ENCODE measurements at places on chromosomes 16 and 17.

DNA sequence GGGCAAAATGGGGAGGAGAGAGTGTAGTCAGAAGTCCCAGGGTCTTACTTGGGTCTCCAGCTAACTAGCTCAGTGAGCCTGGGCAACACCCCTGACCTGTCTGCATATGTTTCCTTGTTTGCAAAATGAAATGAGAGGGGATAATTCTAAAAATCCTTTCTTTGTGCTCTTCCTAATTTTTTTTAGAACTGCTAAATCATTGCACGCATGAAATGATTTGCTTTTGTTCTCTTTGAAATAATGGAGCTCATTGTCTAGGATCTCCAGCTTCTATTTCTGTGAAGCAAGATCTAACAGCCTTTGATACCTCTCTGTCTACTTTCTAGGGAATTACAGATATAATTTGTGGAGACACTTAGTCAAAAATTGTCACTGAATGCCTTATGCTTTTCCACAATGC, 181.3 kb downstream of the CDH13 start:
- no peak for DNase-seq

GRCh38 chr17:29722411-29723198, 99.9 kb upstream of the CORO6 start:
- peak; percentile 60 for DNase-seq

GRCh38 chr17:65061646-65062045, 5.1 kb upstream of the GNA13 start:
- DNase-seq: no peak

GRCh38 chr17:56624309-56624708, 30.8 kb downstream of the NOG start:
- DNase-seq: no peak

GRCh38 chr16:55661941-55662643, 6.3 kb downstream of the SLC6A2 start:
- DNase-seq: peak; percentile 44

- no peak for DNase-seq
Observed at GRCh38 chr17:20045476-20045875, 36.3 kb downstream of the SPECC1 start.

DNA sequence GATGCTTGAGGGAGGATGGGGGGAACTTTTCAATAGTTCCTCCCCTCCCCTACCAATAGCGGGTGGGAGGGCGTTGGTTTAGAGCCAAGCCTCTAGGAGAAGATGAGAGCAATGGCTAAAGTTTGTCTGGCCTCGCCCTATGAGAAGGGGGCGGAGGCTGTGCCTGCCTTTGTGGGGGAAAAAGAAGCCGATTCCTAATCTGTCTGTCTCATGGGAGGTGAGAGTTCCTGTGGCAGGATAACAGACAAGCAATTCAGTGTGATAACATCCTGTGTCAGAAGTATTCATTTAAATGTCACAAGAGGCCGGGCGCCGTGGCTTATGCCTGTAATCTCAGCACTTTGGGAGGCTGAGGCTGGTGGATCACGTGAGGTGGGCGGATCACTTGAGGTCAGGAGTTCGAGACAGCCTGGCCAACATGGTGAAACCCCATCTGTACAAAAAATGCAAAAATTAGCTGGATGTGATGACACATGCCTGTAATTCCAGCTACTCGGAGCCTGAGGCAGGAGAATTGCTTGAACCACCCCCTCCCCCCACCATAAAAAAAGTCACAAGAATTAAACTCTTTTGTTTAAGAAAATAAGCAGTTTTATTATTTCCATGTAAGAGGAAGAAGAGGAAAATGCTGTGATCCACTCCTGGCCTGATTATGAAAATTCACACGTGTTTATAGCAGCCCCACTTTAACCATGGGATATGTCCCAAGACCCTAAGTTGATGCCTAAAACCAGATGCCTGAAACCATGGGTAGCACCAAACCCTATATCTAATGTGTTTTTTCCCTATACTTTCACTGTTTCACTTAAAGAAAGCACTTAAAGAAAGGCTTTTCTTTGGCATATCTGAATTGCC, 1.7 kb downstream of the SLFN5 start:
- peak; percentile 53 for DNase-seq

GRCh38 chr17:78001182-78001581, 42.7 kb downstream of the TNRC6C start:
- no peak for DNase-seq

DNA sequence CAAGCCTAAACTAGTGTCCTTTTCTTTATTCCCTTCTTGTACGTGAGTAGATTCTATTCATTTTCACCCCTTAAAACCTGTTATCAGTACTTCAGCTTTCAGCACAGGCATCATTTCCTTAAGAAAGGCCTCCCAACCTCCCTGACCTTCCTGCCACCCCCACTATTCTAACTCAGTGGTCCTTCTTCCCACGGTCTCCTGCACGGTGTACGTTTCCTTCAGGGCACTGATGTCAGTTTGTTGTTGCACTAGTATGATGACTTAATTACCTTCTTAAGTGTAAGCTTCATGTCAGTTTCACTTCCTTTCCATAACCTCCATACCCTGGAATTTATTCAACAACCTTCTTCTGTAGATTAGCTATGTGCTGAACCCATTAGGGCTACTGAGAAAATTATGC, 484.2 kb downstream of the HS3ST4 start:
- no peak for DNase-seq

- DNase-seq: no peak
Observed at GRCh38 chr17:60315650-60316049, 76.3 kb downstream of the USP32 start.

All from HFF-Myc (cell line).